ENCODE measurements at places on chromosomes 1 and 21. TPM values are rescaled to one million over a fixed set of nuclear protein-coding genes. Genes with fewer than 3 reads are reported as not detected.

DNA sequence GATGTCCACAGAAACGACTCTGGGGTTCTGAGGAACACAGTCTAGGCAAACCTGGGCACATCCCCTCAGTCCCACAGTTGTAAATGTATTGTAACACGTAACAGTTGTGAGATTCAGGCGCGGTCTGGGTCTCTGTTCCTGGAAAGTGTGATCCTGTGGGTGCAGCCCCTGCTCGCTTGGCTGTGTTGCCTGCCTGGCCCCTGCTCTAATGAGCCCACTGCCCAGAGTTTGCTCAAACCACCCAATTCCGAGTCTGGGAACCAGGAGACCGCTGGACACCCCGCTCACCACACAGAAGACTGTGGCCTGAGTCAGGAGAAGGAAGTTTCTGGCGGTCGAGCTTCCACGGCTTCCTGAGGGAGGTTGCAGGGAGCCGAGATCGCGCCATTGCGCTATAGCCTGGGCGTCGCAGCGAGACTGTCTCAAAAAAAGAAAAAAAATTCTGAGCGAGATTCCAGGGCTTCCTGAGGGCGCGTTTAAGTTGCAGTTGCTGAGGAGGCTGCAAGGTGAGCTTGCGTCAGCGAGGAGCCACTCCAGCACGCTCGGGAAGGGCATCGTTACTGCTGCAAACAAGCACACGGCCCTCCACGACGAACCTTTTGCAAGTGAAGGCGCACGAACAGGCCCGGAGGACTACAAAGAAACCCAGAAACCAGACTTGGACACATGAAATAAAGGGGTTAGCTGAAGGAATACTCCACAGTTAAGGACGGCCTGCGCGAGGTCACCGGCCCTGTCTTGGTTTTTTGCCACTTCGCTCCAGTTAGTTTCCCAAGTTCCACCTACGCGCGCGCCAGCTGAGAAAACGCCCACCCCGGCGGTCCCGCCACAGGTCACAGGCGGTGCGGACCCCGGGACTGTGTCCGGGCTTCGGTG, 1.1 kb downstream of the C21orf58 start:
- H3K36me3 ChIP-seq = no peaks in the 10 kb centered on the region
- DNase-seq = peak; percentile 3
- H3K27me3 ChIP-seq = no peaks in the 10 kb centered on the region
- H3K4me1 ChIP-seq = peaks cover 32% of the 10 kb centered on the region
- H3K27ac ChIP-seq = peak overlapping the region; percentile 98

DNA sequence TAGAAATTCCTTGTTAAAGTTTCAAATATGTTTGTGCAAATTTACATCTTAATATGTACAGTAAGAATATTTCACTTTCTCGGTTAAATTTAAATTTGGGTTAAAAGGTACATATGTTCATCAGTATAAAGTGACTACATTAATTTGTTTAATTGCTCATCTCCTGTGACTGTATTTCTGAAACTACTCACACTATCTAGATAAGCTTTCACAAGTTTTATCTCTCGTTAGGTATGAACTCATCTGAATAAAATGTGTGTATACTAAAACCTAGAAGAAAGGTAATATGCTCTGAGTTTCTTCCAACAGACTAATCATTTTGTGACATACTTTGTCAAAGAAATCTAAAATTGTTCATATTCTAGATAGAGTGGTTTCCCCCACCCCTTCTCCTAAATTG, 150.7 kb downstream of the PATJ start:
- no peak overlapping the region for H3K27ac ChIP-seq
- no peaks in the 10 kb centered on the region for H3K4me1 ChIP-seq
- H3K27me3 ChIP-seq = no peaks in the 10 kb centered on the region
- DNase-seq = no peak
- peaks cover 8% of the 10 kb centered on the region for H3K36me3 ChIP-seq
- no peak overlapping the region for H3K4me3 ChIP-seq

DNA sequence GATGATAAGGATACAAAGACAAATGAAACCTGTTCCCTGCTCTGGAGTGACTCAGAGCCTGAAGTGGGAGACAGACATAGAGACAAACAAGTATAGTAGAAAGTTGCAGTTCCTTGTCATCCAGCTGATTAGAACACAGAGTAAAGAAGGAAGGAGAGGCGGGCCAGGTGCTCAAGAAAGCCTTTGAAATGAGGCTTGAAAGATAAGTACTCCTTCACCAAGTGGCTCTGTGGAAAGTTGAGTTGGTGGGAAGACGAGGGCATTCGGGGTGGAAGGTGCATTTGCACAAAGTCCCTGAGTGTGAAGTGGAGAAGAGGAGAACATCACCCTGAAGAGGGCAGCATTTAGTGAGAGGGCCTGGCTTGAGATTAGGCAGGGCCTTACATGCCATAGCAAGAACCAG, 17.0 kb downstream of the MARK1 start:
- DNase-seq = no peak
- no peak overlapping the region for H3K27ac ChIP-seq
- no peak overlapping the region for H3K4me3 ChIP-seq
- no peaks in the 10 kb centered on the region for H3K36me3 ChIP-seq
- no peaks in the 10 kb centered on the region for H3K27me3 ChIP-seq
- no peaks in the 10 kb centered on the region for H3K4me1 ChIP-seq

GRCh38 chr1:56461158-56462127, 117.9 kb downstream of the PLPP3 start:
- H3K27me3 ChIP-seq = no peaks in the 10 kb centered on the region
- H3K4me3 ChIP-seq = no peak overlapping the region
- no peaks in the 10 kb centered on the region for H3K36me3 ChIP-seq
- DNase-seq = no peak
- no peak overlapping the region for H3K27ac ChIP-seq

- no peak overlapping the region for H3K27ac ChIP-seq
- no peak for DNase-seq
- peaks cover 6% of the 10 kb centered on the region for H3K4me1 ChIP-seq
- H3K4me3 ChIP-seq = no peak overlapping the region
- H3K27me3 ChIP-seq = peaks cover 3% of the 10 kb centered on the region
These were observed 2.7 kb downstream of the DOCK7 start for GRCh38 chr1:62685431-62685859.

Gene PCBP3
- total RNA-seq = 5.3 TPM

DNA sequence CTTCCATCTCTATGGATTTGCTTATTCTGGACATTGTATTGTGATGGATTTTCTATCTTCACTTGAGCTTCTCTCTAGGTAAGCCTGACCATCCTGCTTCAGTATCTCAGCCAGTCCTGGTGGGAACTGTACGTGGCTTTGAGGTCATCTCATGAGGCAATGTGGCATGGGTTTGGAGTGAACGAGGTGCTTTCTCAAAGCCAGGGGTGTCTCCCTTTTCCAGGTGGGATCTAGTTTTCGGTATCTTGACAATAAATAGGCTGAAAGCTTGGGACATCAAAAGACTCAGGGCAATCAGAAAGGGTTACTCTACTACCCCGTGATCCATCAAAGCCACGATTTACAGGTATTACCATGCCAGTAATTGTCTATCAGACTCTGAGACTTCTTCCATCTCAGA, 40.8 kb downstream of the AZIN2 start:
- no peak for DNase-seq
- no peaks in the 10 kb centered on the region for H3K36me3 ChIP-seq
- no peak overlapping the region for H3K27ac ChIP-seq
- H3K27me3 ChIP-seq = peaks cover under 1% of the 10 kb centered on the region
- H3K4me1 ChIP-seq = peaks cover 5% of the 10 kb centered on the region
- no peak overlapping the region for H3K4me3 ChIP-seq

Gene CHI3L1
- not detected for total RNA-seq

GRCh38 chr1:168763031-168763430, 34.0 kb upstream of the DPT start:
- H3K27ac ChIP-seq = no peak overlapping the region
- no peak overlapping the region for H3K4me3 ChIP-seq

Gene MATN1
- total RNA-seq = 1.9 TPM

Gene IFNLR1
- 2.8 TPM for total RNA-seq

Gene HSPA6
- total RNA-seq = not detected

DNA sequence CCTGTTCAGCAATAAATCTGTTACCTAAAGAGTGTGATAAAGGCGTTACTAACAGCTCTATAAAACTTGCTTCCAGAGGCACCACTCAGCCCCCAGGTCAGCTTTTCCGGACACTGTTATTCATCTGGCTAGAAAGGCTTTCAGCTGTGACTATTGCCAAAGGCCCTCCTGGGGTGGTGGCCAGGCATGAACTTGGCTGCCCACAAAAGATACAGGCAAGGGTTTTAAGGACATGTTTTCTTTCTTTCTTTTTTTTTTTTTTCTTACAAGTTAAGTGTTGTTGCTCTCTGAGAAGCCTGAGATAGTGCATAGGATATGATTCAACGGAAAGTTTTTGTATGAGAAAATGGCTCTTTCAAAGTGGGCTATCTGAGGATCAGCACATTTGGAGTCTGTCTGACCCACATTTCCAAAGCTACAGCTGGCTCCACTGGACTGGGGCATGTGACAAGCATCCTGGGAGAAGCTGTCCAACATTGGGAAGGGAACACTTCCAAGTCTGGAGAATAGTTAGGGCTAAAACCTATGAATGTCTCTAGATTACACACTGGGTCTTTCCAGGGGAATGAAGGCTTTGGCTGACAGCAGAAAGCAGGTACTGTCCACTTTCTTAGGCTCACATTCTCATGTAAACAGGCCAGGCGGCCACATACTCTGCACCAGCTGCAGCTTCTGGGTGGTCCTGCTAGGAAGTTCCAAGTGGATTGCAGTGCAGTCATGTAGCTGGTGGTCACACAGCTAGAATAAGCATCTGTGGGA, 639.7 kb downstream of the LMO4 start:
- DNase-seq = no peak
- H3K4me3 ChIP-seq = no peak overlapping the region
- no peaks in the 10 kb centered on the region for H3K4me1 ChIP-seq
- no peaks in the 10 kb centered on the region for H3K27me3 ChIP-seq

Gene UBE2U
- not detected for total RNA-seq

DNA sequence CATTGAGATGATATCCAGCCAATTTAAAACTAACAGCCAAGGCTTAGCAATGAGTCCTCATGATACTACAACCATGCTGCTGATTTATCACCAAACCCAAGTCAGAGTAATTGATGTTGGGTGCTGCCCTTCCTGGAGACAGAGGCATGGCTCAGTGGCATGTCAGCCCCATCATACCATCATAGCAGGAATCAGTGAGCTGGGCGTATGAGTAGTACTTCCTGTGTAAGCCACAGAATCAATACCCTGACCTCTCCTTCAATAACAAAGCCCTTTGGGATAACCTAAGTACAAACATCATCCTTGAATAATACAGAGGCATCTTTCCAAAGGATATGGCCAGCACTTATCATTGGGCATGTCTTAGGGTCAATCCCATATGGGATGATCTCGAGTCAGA, 3.0 kb upstream of the LCE1E start:
- H3K36me3 ChIP-seq = no peaks in the 10 kb centered on the region
- peaks cover 7% of the 10 kb centered on the region for H3K27me3 ChIP-seq
- no peak overlapping the region for H3K27ac ChIP-seq
- DNase-seq = no peak

Gene LRRC71
- total RNA-seq = not detected

DNA sequence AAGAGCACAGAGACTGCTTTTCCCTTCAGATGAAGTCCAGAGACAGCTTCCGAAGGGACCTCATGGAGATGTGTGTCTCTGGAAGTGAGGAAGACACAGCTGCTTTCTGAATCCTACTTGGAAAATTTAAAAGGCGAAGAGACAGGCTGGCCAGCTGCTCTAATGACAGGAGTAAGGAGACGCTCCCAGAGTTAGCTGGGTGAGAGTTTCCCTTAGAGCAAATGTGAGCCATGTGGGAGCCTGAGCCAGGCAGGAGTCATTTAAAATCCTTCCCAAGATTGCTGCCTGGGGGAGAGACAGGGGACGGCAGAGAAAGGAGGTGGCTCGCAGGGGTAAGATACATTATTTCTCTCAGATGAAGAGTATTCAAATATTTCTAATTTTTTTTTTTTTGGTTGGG, 53.1 kb downstream of the ZNF326 start:
- H3K27ac ChIP-seq = no peak overlapping the region
- no peak overlapping the region for H3K4me3 ChIP-seq
- H3K36me3 ChIP-seq = no peaks in the 10 kb centered on the region
- no peaks in the 10 kb centered on the region for H3K4me1 ChIP-seq
- H3K27me3 ChIP-seq = peaks cover 4% of the 10 kb centered on the region
- no peak for DNase-seq

GRCh38 chr1:30864681-30865080, 43.9 kb downstream of the SDC3 start:
- H3K27ac ChIP-seq = no peak overlapping the region
- H3K4me3 ChIP-seq = no peak overlapping the region
- H3K4me1 ChIP-seq = no peaks in the 10 kb centered on the region
- H3K27me3 ChIP-seq = no peaks in the 10 kb centered on the region

Gene FDPS
- total RNA-seq = 67.9 TPM

DNA sequence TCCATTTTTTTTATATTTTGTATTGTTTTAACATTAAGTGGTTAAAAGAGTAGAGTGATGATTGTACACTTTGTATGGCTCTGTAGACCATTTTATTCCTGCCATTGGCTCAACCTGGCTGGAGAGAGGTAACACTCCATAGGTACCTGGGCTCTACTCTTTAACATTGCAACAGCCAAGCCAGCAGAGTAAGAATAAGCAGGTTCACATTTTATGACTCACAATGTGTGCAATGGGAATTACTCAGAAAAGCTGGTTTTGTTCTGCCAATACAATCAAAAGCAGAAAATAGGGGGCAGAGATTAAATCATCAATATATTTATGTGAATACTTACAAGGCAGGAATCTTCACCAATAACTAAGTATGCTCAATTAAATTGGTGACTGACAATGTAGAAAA, 1324.0 kb downstream of the AMY1C start:
- H3K4me1 ChIP-seq = no peaks in the 10 kb centered on the region
- H3K4me3 ChIP-seq = no peak overlapping the region
- H3K36me3 ChIP-seq = no peaks in the 10 kb centered on the region
- no peak overlapping the region for H3K27ac ChIP-seq

GRCh38 chr1:56437959-56438358, 141.4 kb downstream of the PLPP3 start:
- H3K27ac ChIP-seq = no peak overlapping the region
- DNase-seq = no peak
- no peaks in the 10 kb centered on the region for H3K36me3 ChIP-seq

DNA sequence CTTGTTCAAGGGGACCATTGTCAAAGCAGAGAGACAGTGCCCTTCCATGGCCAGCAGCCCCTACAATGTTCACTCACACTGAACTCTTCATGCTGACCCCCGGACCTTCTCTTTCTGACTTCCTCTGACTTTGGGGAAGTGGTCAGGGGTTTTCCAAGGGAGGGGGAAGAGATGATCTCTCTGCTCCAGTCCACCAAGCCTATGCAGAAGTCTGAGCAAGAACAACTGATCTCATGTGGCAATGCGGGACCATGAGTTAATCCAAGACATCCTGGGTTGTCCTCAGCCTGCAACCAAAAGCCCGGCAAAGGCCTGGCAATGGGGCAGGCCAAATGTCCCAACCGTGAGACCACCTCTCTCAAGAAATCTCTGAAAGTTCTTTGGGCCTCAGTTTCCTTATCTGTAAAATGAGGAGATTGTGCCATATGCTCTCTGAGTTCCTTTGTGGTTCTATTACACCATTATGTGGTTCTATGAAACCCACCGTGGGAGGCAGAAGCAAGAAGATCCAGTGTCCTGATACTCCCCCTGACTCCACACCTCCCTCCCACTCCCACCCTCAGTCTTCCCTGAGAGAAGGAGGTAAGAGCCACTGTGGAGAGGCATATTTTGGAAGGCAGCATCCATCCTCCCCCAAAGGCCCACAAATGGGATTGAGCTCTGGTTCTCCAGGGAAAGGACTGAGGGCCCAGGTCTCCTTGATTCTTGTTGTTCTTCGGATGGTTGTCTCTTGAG, 11.8 kb upstream of the ARHGEF2 start:
- no peak overlapping the region for H3K4me3 ChIP-seq
- H3K27ac ChIP-seq = no peak overlapping the region
- H3K4me1 ChIP-seq = peaks cover 4% of the 10 kb centered on the region
- H3K36me3 ChIP-seq = no peaks in the 10 kb centered on the region
- H3K27me3 ChIP-seq = no peaks in the 10 kb centered on the region

GRCh38 chr1:23449958-23450357, 25.4 kb upstream of the TCEA3 start:
- peaks cover 7% of the 10 kb centered on the region for H3K27me3 ChIP-seq
- no peak overlapping the region for H3K4me3 ChIP-seq
- no peaks in the 10 kb centered on the region for H3K4me1 ChIP-seq
- no peak for DNase-seq

Data from CD4-positive, CD25-positive, alpha-beta regulatory T cell (primary cell).